ENCODE measurements at places on chromosomes 4 and X. TPM values are rescaled to one million over a fixed set of nuclear protein-coding genes. Genes with fewer than 3 reads are reported as not detected.

GRCh38 chrX:43238461-43238945 is 417.6 kb upstream of the MAOA start:
- no peak for DNase-seq

DNA sequence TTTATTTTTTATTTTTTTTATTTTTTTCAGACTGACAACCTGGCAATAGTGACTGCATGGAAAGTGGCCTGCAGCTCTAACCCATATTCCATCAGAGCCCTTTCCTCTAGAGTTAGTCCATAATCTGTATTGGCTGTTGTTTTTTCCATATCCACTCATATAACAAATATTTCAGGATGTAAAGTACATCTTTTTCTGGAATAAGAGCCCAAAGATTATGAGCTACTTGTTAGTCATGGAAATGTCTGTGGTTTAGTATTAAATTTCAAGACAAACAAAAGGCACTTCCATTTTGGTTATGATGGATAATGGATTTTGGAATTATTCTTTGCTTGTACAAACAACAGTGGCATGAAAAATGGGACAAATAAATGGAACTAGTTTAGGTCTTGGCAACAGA is 296.0 kb upstream of the HS3ST1 start:
- no peak for DNase-seq

- no peak for DNase-seq
These were observed 60.5 kb upstream of the TRIM2 start for GRCh38 chr4:153143527-153144348.

GRCh38 chr4:152206185-152206584 is 329.7 kb downstream of the FBXW7 start:
- no peak for DNase-seq

DNA sequence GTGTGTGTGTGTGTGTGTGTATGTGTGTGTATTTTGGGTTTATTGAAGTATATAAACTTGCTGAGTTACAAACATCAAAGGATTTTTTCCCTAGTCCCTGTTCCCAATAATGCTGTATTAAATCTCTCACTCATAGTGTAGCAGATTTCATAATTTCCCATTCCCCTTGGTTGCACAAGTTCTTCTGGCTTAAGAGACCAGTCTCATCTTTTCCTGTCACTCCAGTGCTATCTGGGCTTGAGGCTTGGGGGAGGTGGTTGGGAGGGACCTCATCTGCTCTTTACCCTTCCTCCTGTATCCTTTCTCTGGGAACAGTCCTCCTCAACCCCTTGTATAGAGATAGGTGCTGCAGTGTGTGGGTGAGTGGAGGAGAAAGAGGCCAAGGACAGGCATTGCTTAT is 285.4 kb upstream of the BOD1L1 start:
- DNase-seq = no peak

DNA sequence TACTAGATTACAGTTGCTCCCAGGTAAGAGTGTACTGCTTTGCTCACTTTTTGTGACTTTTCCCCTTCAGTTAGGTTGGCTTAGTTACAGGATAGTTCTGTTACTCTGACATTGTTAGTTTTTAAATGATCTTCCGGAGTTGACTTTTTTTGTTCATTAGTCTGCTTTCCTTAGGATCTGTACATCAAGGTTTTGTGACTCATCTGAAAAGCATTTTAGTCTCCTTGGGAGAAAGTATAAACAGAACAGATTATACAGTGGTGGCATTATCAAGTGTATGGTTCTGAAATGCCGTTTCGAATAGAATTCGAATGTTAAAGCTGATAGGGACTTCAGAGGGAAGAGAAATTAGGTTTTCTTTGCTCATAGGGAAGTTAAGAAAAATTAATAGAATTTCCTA is 63.3 kb downstream of the USP9X start:
- DNase-seq = no peak

- no peak for DNase-seq
These were observed 211.7 kb downstream of the NAF1 start for GRCh38 chr4:162954976-162955375.

- no peak for DNase-seq
These were observed 32.7 kb downstream of the MECP2 start for GRCh38 chrX:154064637-154065435.

- DNase-seq = no peak
These were observed 401.0 kb downstream of the IL1RAPL1 start for GRCh38 chrX:28988246-28988645.

GRCh38 chrX:129188231-129188630 is 335.1 kb downstream of the SMARCA1 start:
- no peak for DNase-seq

- DNase-seq = peak; percentile 48
These were observed at the start of gene BANK1 for GRCh38 chr4:101790521-101791181. BANK1 (plus strand) TSS chr4:101790730; CDS start chr4:101790881, 151 bp downstream.

DNA sequence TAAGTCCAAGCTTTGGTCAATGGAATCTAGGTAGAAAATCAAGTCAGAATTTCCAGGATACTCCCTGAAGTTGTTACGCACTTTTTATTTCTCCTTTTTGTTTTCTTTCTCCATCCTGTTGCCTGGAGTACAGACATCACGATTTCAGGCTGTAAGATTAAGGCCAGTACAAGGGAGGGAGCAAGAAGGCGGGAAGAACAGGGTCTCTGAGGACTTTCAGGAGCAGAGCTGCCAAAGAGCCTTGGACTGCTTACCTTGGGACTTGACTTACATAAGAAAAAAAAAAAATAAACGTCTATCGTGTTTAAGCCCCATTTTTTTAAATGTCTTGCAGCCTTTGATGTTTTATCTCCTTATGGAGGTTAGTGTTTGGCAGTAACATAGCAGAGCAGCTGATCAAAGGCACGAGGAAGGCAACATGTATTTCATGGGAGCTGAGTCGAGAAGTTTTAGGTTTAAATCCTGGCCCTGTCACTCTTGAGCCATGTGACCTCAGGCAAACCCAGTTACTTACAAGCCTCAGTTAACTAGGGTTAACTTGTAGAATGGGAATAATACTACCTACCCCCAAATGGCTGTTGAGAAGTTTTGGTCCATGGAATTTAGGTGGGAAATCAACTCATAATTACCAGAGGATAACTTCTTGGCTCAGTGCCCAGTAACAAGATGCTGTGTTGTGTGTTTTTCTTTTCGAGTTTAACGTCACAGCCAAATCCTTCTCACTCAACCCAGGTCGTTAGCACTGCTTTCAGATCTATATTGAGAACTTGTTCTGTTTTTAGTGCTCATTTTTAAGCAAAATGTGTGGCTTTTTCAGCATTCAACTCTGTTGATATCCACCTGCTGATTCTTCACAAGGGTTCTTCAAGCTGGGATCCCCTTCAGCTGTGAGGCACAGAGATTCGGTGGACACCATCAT is 106.8 kb downstream of the CLNK start:
- no peak for DNase-seq

- DNase-seq = peak; percentile 53
These were observed 74.0 kb upstream of the BCOR start for GRCh38 chrX:40171513-40172400.

DNA sequence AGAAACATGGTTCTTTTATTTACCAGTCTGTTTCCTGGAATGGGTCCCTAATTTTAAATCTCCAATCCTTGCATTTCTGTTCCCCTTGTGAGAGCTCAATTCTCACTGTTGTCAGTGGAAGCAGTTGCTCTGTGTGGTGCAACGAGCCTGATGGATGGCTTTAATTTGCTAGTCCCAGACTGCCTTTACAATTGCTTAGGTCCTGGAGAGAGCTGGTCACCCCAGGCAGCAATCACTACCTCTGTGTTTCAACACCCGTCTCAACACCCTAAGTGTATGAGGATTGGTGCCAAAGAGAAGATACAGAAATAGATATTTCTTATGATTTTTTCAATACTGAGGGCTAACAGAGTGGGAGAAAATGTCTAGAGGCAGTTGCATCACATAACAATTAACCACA is 873.8 kb downstream of the GLUD2 start:
- no peak for DNase-seq

GRCh38 chrX:154368630-154369448 is 5.6 kb downstream of the FLNA start:
- peak; percentile 91 for DNase-seq

GRCh38 chrX:103214870-103215424 is at the start of gene BEX4:
BEX4 (plus strand) TSS chrX:103215108; CDS start chrX:103216154, 1,046 bp downstream.
- DNase-seq = peak; percentile 84

DNA sequence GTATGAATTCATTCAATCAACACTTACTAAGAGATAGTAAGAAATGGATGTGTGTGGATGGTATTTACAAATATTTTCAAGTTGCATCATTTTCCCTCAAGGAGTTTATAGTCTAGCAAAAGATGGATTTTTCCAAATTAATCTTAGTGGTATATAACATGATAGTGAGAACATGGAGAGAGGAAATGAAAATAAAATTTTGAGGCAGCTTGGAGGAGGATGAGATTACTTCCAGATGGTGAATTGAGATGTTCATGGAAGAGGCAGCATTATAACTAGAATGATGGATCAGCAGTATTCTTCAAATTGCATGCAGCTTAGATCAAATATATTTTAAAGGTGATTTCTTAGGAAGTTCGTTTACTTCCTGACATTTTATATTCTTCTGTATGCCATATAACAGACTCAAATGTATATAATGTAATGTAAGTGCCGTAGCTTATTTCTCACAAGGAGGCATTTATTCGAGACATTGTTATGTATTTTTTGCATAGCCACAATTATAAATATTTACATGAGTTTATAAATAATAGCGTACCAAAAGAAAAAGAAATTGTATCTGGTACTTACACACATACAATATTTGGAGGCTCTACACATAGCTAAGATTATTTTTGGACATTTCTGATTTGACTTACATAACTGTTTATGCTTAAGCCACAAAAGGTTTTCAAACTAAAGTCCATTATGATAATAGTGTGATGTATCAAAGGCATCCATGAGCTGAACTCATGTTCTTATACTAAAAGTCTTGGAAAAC is 439.4 kb downstream of the SPRY1 start:
- no peak for DNase-seq

DNA sequence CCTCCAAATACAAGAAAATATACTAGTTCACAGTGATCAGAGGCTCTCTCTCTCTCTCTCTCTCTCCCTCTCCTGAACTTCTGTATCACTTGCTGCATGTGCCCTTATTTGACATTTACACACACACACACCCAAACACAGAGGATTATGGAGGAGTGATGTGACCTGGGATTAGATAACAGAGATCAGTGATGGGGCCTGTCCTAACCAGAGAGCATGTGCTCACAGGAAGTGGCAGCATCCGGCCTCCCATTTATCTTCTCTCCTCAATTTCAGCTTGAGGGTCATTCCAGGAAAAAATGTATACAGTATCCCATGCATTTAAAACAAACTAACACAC is 143.0 kb downstream of the TSPAN5 start:
- no peak for DNase-seq

GRCh38 chrX:137747244-137748043 is 181.5 kb downstream of the ZIC3 start:
- DNase-seq = no peak

DNA sequence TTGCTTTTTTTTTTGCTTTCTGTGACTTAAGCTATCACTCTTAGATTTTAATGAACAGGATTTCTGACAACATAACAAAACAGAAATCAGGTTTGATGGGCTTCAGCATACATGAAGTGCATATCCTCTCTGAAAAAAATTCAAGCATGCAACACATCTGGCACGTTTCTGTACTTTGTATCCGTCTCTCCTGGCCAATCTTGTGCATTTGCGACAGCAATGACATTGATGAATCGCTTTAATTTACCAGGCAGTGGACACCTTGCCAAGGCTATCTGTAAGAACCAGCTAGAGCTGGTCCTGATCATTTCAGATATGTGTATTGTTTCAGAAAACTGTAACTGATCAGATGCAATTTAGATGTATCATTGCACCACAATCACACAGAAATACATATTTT is 93.3 kb downstream of the CCSER1 start:
- no peak for DNase-seq

GRCh38 chr4:17098996-17099395 is 200.6 kb upstream of the LDB2 start:
- DNase-seq = no peak

GRCh38 chr4:1573830-1574459 is 110.2 kb downstream of the FAM53A start:
- DNase-seq = no peak

DNA sequence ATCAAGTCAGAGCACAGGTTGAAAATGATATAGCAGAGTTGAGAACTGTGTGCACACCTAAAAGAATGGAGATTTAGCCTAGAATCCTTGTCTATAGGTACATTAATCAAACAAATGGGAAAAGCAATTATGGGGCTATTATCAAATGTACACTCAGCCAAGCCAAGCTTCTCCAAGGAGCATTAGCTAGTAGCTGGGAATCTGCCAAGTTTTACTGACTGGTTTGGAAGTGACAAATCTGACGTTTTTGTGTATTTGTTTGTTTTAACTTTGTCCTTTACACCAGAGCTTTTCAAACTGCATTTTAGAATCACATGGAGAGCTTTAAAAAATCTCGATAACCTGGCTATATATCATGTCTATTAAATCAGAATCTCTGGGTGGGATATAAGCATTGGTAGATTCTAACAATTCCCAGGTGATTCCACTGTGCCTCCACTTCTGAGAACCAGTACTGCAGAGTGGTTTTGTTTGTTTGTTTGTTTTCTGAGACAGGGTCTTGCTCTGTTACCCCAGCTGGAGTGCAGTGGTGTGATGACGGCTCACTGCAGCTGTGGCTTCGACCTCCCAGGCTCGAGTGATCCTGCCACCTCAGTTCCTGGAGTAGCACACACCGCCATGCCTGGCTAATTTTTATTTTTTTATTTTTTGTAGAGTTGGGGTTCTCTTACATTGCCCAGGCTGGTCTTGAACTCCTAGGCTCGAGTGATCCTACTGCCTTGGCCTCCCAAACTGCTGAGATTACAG is 279.8 kb downstream of the UNC5C start:
- no peak for DNase-seq

DNA sequence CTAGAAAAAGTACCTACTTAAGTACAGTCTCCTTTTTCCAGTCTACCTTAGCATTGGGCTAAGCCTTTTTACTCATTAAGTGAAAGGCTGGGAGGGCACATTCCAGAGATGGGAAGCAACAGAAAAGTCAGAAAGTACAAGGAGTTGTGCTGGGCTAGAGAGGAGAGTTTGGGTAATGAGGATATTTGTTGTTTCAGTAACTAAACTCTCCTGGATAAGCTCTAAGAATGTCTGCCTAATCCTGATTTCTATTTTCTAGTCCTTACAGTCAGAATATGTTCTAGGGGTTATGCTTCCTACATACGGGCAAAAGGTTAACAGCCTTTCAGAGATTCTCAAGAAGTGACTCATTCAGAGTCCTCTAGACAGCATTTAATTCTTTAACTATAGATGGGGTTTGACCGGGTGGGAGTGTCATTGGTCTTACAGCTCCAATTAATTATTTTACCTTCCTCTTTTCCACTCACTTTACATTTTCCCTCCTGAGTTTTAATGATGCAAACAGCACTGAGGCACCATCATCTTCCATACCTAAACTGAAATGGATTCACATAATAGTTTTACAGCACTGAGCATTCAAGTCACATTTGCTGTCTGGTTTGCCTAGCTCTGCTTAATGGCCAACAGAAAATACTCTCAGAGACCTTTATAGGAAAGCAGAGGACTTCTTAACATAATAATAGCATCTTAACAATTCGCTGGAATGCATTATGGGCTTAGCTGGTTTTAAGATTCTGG is 42.9 kb downstream of the USP26 start:
- no peak for DNase-seq

PFKFB1 gene
- 0.86 TPM for total RNA-seq

HMGN5 gene
- total RNA-seq = 3.8 TPM

GCNA gene
- 1.6 TPM for total RNA-seq

FAM241A gene
- 7.4 TPM for total RNA-seq

TRIM61 gene
- 4.1 TPM for total RNA-seq

COL4A6 gene
- not detected for total RNA-seq

MAGEA11 gene
- not detected for total RNA-seq

TMEM35A gene
- not detected for total RNA-seq

INPP4B gene
- total RNA-seq = 45.7 TPM

All from activated naive CD8-positive, alpha-beta T cell treated with anti-CD3 and anti-CD28 coated beads for 36 hours (primary cell).